RWPE2 (cell line): ENCODE measurements at places on chromosomes 2 and 18.

- DNase-seq = no peak
Observed at GRCh38 chr18:27413495-27414401, 228.6 kb upstream of the CHST9 start.

DNA sequence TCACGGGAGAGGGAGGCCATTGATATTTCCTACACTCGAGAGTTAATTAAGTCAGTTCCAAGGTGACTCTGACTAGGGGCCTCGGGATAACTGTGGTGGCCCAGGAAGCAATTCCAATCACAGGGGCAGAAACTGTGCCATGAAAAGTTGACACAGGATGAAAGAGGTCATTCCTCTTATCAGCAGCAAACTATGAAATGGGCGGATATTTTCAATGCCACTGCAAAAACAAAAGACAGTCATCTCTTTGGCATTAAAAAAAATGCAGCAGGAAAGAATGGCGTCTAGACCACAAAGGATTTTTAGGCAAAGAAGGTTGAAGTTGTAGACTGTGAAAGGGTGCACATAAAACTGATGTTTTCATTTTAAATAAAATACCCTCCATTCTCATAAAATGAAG is 50.0 kb downstream of the TGIF1 start:
- no peak for DNase-seq

- DNase-seq = no peak
Observed at GRCh38 chr2:55114082-55114481, 63.8 kb upstream of the RTN4 start.

- peak; percentile 93 for DNase-seq
Observed at GRCh38 chr2:74472086-74472944, at the start of gene MRPL53. TSS of gene MRPL53 (minus strand) at chr2:74472680. CDS start at chr2:74472660, 20 bp downstream.

DNA sequence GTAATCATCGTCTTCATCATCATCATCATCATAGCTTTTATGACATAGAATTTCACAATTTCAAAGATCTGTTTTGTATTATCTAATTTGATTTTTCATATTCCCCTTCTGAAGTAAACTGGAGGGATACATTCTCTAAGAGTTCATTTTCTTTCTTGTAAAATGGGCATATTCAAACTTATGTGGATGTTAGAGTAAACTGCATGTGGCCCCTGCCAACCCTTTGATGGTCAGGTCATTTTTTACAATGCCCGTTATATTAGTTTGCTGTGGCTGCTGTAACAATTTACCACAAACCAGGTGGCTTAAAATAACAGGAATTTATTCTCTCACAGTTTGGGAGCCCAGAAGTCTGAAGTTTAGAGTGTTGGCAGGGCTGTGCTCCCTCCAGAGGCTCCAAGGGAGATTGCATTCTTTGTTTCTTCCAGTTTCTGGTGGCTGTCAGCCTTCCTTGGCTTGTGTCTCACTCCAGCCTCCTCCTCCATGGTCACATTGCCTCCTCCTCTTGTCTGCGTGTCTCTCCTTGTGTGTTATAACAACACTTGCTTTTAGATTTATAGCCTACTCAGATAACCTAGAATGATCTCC is 127.5 kb upstream of the MMADHC start:
- no peak for DNase-seq

GRCh38 chr18:73979742-73980141 is 167.9 kb downstream of the FBXO15 start:
- no peak for DNase-seq

- DNase-seq = no peak
Observed at GRCh38 chr2:173544641-173545363, 190.1 kb downstream of the CDCA7 start.
